ENCODE measurements at places on chromosomes 4 and X.

- DNase-seq, result no peak
Measured at GRCh38 chr4:78370631-78371372, 180.8 kb upstream of the ANXA3 start.

DNA sequence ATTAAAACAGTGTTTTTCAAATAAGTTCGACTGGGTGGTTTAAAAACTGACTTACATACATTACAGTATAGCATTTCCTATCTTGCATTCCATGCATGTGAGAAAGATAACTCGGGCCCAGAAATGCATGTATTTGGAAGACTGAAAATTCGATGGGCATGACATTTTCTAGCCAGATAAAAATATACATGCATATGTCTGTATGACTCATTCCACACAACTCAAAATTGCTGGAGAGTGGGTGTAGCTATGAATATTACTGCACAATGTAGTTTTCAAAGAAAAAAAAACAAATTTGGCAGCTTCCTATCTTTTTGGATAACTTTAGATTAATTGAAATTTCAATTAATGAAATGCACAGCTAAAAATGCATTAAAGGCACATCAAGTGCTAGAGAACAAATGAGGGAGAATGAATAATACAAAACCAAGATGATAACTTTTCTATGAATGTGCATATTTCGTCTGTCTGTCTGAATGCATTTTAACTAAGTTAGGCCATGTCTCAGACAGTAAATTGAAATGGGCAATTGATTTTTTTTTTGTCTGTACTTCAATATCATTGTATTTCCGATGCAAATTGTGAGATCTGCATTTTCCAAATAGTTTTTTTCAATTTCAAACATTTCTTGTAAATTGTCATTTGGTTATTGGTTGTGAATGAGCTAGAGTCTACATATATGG lies 54.5 kb upstream of the GABRA2 start:
- DNase-seq, result no peak

- no peak for DNase-seq
Measured at GRCh38 chrX:56968980-56969379, 26.4 kb downstream of the SPIN3 start.

DNA sequence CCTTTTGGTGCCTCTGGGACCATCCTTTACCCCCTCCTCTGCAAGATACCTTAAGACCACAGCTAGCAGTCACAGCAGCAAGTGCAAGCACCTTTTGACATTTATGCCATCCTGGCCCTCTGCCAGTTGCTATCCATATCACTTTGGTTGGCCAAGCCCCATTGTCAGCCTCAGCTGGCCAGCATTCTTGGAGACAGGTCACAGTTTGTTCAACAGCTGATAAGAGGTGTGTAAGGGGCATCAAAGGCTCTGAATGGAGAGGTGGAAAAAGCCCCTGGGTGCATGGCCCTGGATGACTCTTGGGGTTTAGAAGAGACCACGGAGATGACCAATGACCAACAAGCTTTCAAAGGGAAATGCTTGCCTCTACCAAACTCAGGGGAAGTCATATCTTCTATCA lies 133.6 kb upstream of the MAMLD1 start:
- no peak for DNase-seq

DNA sequence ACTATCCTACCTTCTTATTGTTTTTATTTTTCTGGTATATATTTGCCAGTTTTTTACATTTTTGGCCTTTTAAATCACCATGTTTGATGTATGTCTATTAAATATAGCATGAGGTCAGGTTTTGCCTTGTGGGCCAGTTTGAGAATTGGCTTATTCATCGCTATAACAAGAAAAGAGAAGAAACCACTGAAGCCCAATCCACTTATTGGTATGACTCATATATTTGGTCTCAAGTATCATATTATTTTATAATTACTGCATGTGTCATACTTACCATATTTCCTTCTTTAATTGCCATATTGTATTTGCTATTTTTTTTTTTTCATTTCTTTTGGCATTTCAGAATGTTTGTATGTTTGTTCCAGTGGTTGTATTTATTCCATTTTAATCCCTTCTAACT lies 99.3 kb downstream of the IRF2 start:
- DNase-seq, result no peak

- DNase-seq, result no peak
Measured at GRCh38 chr4:122673252-122673651, 52.4 kb upstream of the IL21 start.

GRCh38 chr4:8534129-8534528 lies 46.1 kb upstream of the GPR78 start:
- DNase-seq, result no peak

DNA sequence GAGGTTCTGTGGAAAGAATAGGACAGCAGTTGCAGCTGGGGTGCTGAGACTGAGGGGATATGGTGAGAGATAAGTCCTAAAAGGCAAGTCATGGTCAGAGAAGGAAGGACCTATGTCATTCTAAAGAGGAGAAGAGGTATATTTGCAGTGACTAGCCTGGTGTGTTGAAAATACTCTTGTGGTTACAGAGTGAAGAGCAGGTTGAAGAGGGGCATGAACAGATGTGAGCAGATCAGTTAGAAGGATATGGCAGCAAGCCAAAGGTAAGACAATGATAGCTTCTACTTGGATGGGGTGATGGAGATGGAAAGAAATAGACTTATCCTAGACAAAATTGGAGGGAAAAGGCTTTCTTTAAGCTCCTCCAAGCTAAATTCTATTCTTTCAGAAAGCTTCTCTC lies 469.8 kb upstream of the CPEB2 start:
- DNase-seq, result no peak

GRCh38 chr4:40423735-40424134 lies 88.6 kb downstream of the CHRNA9 start:
- no peak for DNase-seq

DNA sequence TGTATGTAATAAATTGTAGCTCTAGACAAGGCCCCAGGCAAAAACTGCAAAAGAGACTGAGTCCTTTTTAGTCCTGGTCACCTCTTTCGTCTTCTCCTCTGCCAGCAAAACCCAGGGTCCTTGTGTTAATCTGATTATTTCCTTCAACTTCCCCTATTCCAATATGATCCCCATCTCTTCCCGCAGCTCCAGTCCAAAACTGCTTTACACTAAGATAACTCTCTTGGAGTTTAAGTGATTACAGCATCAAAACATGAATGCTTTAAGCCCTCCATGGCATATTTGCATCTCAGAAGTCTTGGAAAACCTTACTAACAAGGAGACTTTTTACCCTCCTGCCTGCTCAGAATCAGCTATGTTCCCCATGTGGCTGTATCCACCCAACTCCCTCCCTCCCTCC lies 59.3 kb downstream of the MAGEA1 start:
- DNase-seq, result no peak

- DNase-seq, result no peak
Measured at GRCh38 chr4:113444386-113444785, 317.2 kb downstream of the CAMK2D start.

GRCh38 chr4:157185363-157185762 lies 35.2 kb upstream of the GRIA2 start:
- DNase-seq, result no peak

GRCh38 chr4:125911481-125911880 lies 596.7 kb downstream of the FAT4 start:
- DNase-seq, result no peak

DNA sequence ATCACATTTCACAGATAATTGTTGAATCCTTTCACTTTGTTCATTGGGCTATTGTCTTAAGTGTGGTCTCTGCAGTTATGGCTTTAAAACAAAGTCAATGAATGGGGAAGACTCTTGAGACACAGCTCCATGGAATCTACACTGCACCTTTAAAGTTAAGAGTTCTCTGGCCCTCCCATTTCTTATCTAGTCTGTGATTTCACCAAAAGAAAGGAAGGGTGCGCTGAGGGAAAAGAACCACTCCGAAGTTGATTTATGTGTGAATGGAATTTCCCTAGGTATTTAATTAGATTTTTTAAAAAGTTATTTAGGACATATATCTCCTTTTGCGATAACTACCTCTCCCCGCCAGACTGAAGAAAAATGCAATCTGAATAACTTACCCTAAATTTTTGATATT lies 2.5 kb downstream of the SEPTIN11 start:
- no peak for DNase-seq

DNA sequence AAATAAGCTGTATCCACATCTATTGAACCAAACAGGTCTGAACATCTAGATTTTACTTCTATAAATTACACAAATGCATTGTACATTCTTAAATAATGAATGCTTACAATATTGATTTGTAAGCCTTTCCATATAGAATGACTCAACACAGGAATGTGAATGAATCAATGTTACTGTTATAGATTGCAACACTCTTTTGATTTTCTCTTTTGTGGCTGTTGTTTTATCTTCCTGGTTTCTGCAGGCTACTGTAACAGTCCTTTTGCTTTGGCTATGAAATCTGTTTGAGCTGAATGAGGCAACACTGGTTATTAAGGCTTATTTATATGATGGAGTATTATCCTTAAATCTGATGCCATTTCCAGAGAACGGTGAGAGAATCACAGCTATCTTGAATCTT lies 49.5 kb downstream of the GPR50 start:
- no peak for DNase-seq

GRCh38 chr4:140239311-140239710 lies 85.3 kb upstream of the MAML3 start:
- DNase-seq, result no peak

GRCh38 chr4:150078041-150078578 lies at the start of gene DCLK2:
DCLK2 (plus strand) TSS chr4:150078445; CDS start chr4:150079028, 583 bp downstream.
- no peak for DNase-seq

DNA sequence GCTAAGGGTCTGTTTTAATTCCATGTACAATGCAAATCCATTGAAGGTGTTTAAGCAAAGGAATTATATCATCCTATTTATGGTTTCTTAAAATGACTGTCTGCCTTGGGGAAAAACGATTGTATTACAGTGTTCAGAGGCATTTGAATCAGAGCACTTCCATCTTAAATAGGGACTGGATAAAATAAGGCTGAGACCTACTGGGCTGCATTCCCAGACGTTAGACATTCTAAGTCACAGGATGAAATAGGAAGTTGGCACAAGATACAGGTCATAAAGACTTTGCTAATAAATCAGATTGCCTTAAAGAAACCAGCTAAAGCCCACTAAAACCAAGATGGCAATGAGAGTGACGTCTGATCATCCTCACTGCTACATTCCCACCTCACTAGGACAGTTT lies 1167.2 kb upstream of the PABPC4L start:
- no peak for DNase-seq

- DNase-seq, result no peak
Measured at GRCh38 chr4:52843351-52843750, 18.8 kb upstream of the RASL11B start.

GRCh38 chr4:185656467-185656931 lies 121.2 kb upstream of the PDLIM3 start:
- no peak for DNase-seq

- no peak for DNase-seq
Measured at GRCh38 chrX:130027569-130027968, 45.1 kb downstream of the BCORL1 start.

DNA sequence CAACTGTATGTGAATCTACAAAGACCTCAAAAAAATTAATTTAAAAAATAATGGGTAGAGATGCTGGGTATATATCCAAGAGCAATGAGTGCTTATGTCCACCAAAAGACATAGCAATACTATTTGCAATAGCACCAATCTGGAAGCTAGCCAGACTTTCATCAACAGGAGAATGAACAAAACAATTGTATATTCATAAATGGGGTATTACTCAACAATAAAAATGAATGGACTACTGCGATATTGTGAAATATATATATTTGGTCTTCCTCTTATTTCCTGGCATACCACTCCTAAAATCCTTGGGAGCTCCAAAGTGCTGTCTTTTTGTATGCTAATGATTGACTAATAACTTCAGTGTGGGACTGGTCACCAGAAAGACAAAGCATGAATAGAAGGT lies 77.5 kb downstream of the MSN start:
- no peak for DNase-seq

- DNase-seq, result no peak
Measured at GRCh38 chr4:48243429-48243828, 26.2 kb downstream of the TEC start.

GRCh38 chr4:152983221-152983620 lies 47.1 kb downstream of the FHDC1 start:
- no peak for DNase-seq

GRCh38 chr4:32519060-32519459 lies 1798.9 kb downstream of the PCDH7 start:
- DNase-seq, result no peak

- no peak for DNase-seq
Measured at GRCh38 chr4:163071308-163071707, 95.4 kb downstream of the NAF1 start.

GRCh38 chr4:38088321-38088720 lies 128.1 kb downstream of the PTTG2 start:
- DNase-seq, result no peak

DNA sequence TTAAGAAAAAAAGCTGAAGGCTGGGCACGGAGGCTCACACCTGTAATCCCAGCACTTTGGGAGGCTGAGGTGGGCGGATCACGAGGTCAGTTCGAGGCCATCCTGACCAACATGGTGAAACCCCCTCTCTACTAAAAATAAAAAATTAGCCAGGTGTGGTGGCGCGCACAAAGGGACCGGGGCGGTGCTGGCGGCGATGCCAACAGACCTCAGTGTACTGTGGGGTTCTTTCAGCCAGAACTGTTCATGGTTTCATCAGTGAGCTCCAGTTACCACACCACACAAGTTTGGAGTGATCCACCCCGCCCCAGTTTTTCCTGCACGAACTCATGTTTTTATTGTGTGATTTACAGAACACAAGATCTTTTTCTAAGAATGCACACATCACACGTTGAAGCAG lies 21.2 kb upstream of the IRAK1 start:
- DNase-seq, result no peak

DNA sequence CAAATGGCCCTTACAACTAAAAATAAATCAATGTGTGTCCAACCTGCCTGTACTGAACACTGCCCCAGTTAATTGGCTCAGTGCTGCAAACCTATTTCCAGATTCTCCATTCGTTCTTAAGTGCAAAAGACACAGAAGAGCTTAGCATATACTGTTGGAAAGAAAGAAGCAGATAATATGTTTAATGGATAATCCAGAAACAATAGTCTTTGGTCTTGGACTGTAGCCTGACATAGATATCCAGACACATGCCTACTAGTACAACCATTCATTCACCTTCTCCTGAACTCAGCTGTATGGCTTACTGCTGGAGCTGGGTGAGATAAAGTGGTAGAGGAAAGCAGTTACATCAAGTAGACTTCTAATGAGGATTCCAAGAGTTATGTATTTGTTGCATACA lies 77.0 kb downstream of the LUZP4 start:
- no peak for DNase-seq

- no peak for DNase-seq
Measured at GRCh38 chrX:101203761-101204351, 15.7 kb upstream of the DRP2 start.

GRCh38 chr4:142815834-142816233 lies 30.3 kb downstream of the INPP4B start:
- DNase-seq, result no peak

DNA sequence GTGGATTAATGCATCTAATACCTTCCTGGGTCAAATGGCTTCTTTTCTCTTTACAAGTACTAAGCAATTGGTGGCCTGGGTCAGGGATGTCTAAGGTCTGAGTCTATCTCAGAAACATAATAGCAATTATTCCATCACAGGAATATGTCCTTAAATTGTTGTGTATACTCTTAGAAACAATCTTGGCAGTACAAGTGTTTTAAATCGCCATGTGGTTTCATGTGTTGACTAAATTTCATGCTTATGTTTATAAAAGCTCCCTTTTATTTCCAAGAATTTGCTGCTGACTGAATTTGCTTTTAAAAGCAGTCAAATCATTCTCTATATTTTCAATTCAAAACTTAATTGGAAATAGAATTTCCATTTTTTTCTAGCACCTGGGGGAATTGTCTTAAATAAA lies 125.3 kb upstream of the PACRGL start:
- no peak for DNase-seq

GRCh38 chr4:116585246-116585645 lies 500.1 kb downstream of the TRAM1L1 start:
- no peak for DNase-seq

All from T-cell (primary cell).